SHP77 (cell line): ENCODE measurements at places on chromosomes 2 and 18.

- DNase-seq = no peak
Observed at GRCh38 chr18:57057890-57058289, 89.0 kb upstream of the BOD1L2 start.

- DNase-seq = no peak
Observed at GRCh38 chr2:24543252-24543651, 52.2 kb downstream of the NCOA1 start.

DNA sequence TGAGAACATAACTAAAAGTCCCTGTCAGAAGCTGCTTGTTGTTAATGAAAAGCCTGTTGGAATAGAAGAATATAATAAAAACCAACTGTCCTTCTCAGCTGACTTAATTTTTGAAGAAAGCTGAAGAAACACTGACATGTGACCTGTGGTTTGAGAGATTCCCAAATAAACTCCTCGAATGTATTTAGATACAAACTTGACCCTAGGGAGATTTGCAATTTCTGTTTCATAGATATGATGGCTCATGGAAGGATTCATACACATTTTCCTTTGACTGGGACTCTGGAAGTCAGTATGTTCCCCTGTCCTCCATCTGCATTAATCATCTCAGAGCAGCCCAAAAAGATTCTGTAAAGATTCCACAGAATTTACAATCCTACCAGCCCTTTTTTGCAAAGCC is 195.1 kb downstream of the TMEM247 start:
- DNase-seq = no peak

DNA sequence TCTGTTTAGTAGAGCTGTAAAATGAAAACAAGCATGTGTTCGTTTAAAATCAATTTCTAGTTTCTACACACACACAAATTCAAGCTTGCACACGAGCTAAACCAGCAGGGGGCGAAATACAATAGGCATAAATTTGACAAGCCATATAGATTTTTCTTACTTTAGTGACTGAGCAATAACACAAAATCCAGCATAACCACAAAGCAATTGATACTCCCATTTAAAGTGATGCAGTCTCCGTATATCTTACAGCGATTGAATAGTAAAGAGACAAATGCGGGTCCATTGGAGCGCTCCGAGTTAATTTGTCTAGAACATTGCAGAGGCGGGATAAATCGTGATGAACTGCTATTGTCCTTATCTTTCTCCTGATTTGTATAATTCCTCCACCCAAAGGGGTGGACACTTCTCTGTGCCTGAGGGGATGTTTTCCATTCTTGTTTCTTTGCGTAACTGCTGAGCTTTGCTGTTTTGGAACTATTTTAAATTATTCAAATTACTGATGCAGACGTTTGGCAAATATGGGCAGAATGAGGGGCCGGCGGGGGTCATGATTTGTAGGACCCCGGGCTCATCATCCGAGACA is 1.2 kb upstream of the AFTPH start:
- DNase-seq = peak; percentile 84

- no peak for DNase-seq
Observed at GRCh38 chr18:50340078-50340477, 34.8 kb upstream of the SKA1 start.

- no peak for DNase-seq
Observed at GRCh38 chr2:43553341-43553855, 42.4 kb downstream of the THADA start.

- DNase-seq = peak; percentile 12
Observed at GRCh38 chr2:7010391-7011054, 93.3 kb downstream of the RNF144A start.

GRCh38 chr2:9712263-9712662 is 81.5 kb upstream of the YWHAQ start:
- DNase-seq = no peak

DNA sequence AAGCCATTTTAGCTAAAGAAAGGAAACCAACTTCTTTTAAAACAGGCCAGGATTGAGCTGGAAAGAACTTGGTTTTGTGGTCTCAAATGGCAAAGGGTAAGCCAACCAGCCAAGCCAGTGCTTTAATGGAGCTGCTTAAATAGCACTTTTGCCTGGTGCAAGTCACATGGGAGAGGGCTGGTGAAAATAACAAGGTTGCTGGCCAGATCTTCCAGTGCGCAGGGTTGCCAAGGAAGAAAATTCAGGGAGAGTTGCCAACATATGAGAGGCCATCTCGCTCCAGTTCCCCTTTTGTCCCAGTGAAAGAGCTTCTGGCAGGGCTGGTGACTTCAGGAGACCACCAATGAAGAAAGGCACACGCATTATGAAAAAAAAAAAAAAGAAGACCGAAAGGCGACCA is 57.3 kb downstream of the IRS1 start:
- DNase-seq = no peak

GRCh38 chr2:154697418-154698252 is 860 bp upstream of the KCNJ3 start:
- no peak for DNase-seq

DNA sequence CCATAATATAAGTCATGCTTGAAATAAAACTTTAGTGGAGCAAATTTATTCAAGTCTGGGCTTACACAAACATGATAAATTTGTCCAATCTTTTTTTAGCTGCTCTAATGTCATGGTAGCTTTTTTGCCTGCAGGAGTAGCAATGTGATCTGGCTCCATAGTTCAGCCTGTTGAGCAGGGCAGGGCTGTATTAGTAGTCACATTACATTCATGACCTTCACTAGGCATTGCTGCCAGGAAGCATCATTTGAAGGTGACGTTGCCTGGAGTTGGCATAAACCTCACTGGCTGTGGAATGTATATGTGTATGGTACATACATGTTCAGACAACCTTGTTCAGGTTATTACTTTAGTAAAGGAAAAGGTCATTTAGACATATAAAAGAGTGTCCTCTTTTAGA is 76.6 kb downstream of the CCDC85A start:
- DNase-seq = no peak

DNA sequence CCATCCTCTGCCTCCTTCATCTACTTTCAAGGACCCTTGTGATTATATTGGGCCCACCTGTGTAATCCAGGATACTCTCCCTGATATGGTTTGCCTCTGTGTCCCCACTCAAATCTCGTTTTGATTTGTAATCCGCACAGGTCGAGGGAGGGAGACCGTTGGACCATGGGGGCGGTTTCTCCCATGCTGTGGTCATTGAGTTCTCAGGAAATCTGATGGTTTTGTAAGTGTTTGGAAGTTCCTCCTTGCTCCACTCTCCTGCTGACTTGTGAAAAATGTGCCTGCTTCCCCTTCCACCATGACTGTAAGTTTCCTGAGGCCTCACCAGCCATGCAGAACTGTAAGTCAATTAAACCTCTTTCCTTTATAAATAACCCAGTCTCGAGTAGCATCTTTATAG is 42.0 kb upstream of the EML6 start:
- DNase-seq = no peak

GRCh38 chr18:24104486-24104885 is 34.4 kb upstream of the CABYR start:
- DNase-seq = no peak

- DNase-seq = no peak
Observed at GRCh38 chr2:103859238-103859637, 994.7 kb upstream of the POU3F3 start.
